Kidney epithelial cell (primary cell): ENCODE measurements at places on chromosomes 3 and 15.

- DNase-seq, result no peak
Measured at GRCh38 chr15:52284164-52284563, 11.4 kb downstream of the MYO5C start.

DNA sequence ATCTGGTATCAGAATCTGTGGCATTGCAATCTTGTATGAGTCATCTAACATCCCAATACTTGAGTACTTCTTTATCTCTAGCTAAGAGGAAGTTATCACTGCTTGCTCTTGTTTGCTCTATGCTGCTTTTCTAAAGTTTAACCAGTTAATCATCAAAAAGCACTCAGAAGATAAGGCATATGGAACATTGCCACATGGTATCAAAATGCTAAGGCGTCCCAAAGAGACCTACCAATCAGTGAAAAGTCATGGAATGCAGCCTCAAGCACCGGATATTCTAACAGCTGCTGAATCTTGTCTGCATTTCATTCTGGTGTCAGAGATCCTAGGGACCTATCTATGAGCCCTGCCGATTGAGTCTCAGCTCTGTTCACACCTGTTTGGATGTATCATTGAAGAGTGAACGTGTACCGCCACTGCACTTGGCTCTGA, 192.8 kb downstream of the ARPP21 start:
- DNase-seq, result no peak

- DNase-seq, result no peak
Measured at GRCh38 chr3:197181741-197182140, 116.7 kb downstream of the DLG1 start.

DNA sequence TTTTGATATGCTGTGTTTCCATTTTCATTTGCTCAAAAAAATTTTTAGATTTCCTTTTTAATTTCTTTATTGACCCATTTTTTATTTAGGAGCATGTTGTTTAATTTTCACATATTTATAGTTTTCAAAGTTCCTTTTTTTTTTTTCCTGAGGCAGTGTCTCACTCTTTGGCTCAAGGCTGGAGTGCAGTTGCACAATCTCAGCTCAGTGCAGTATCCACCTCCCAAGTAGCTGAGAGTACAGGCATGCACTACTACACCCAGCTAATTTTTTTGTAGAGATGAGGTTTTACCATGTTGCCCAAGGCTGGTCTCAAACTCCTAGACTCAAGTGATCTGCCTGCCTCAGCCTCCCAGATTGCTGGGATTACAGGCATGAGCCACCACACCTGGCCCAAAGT, 36.2 kb downstream of the PFN2 start:
- no peak for DNase-seq

- DNase-seq, result no peak
Measured at GRCh38 chr15:66822114-66822513, 120.1 kb downstream of the SMAD6 start.

- DNase-seq, result no peak
Measured at GRCh38 chr15:35929740-35930444, 383.9 kb upstream of the DPH6 start.

DNA sequence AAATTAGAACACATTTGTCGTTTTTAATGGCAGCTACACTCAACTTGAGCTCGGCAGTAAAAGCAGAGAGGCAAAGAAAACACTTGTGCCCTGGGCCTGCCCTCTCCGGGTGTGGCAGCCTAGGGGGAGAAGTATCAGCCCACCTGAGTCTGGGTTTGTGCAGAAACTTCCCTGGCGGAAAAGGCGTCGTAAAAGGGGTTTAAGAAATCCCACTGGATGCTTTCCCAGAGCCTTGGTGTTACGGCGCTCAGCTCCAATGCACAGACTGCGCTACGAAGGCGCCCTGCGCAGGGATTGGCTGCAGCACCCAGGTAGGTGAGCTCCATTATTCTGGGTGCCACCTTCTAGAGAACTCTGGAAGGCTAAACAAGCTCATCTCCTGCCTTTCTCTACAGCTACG, 461.5 kb upstream of the NR2F2 start:
- no peak for DNase-seq

DNA sequence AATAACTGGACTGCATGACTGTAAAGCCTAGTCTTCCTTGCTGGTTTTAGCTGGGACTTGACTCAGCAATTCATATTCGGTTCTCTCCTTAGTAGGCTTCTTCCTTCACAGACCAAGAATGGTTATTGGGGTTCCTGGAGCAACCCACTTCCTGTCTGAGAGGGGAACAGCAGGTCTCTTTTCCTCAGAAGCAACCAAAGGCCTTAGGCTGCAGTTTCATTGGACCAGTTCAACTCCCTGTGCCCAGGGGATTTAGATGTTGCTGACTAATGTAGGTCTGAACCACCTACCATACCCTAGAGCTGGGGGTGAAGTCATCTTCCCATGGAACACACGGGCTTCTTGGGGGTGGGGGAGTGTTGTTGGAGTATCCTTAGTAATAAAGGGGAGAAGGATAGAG, 84.0 kb upstream of the SKOR1 start:
- DNase-seq, result no peak

- no peak for DNase-seq
Measured at GRCh38 chr3:111867889-111868426, 8.9 kb downstream of the PHLDB2 start.

DNA sequence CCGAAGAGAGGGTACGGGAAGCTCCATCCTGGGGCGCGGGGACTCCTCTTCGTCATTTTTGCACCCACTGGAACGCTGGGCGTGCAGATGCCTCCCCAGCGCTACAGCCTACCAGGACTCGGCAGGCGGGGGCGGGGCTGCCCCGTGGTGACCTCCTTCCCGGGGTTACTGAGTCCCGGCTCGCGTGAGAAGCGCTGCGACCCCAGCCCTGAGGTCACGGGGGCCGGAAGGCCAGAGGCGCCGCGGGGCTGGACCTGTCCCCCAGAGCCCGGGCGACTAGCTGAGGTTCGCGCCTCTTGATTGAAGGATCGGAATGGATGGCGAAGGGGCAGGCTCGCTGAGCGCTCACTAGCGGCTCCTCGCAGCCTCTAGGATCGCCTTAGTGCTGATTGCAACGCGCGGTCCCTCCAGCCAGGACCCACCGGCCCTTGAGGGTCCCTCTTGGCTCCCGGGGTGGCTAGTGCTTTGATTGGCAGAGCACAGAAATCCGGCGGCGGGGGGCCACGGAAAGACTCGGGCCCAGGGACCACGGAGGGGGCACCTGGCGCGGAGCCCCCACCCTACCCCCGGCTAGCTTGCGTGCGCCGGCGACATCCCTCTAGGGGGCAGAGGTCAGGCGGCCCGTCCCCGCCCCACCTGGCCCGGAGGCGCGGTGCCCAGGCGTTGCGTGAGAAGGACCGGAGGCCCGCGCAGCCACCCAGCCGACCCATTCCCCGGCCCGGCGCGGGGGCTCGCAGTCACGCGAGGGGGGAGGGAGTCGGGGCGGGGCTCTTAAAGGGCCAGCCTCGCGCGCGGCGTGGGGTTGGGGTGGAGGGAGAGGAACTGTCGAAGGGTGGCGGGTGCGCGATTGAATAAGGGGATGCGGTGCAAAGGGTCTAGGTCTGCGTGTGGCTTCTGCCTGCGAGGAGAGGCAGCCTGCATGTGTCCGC, 781 bp upstream of the CYP1A1 start:
- DNase-seq, result no peak

DNA sequence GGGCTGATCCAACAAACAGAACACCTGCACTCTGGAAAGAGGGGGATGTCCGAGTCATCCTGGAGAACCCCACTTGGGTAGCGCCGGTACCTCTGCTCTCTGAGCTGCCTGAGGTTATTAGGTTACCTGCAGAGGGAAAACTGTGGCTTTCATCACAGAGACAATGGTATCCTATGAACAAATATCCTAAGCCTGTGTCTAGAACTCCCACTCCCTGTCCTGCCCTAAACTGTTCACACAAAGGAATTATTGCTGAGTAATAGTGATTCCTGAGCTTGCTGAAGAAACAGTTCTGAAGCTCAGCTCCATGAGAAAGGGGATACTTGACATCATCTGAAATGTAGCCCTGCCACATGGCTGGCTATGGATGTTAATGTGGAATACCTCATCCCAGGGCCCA, 31.9 kb upstream of the WNT5A start:
- no peak for DNase-seq

DNA sequence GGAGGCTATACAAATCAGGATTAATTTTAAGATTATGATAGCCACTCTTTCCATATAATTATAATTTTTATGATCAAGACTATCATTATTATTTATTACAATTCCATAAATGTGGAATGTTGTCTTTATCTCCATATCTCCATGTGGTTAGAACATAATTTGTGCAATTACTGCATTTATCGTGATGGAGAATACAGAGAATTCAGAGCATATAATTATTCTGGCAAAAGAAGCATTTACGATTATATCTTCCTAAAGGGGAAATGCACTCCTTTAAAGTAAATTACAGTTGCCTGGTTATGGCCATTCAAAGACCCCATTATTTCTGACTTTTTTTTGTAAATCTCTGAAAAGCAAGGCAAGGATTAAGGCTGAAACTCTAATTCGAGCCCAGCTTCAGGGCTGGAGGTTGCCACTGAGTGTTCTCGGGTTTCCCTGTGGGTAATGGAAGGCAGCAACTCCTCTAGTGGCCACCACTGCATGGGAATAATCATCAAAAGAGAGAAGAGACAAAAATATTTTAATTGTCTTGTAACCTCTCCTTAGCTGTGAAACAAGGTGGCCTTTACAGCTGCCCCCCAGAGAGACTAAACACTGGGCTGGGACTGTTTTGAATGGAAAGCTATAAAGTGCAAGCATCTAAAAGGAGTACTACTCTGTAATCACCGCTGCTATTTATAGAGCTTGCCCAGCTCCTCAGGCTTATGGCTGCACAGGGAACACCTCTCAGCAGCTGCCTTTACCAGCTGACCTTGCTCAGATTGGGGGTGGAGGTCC, 59.8 kb upstream of the PRTG start:
- no peak for DNase-seq

GRCh38 chr15:68408971-68409370, 23.0 kb downstream of the ITGA11 start:
- DNase-seq, result no peak

GRCh38 chr15:56040081-56041035, 46.9 kb upstream of the NEDD4 start:
- peak; percentile 95 for DNase-seq

GRCh38 chr3:120469882-120470301, 19.1 kb upstream of the FSTL1 start:
- DNase-seq, result no peak

- no peak for DNase-seq
Measured at GRCh38 chr3:46440531-46441294, 24.0 kb downstream of the LTF start.
